ENCODE measurements at places on chromosomes 4 and X.

GRCh38 chr4:130056286-130056685 lies 960.3 kb downstream of the C4orf33 start:
- no peak for DNase-seq

DNA sequence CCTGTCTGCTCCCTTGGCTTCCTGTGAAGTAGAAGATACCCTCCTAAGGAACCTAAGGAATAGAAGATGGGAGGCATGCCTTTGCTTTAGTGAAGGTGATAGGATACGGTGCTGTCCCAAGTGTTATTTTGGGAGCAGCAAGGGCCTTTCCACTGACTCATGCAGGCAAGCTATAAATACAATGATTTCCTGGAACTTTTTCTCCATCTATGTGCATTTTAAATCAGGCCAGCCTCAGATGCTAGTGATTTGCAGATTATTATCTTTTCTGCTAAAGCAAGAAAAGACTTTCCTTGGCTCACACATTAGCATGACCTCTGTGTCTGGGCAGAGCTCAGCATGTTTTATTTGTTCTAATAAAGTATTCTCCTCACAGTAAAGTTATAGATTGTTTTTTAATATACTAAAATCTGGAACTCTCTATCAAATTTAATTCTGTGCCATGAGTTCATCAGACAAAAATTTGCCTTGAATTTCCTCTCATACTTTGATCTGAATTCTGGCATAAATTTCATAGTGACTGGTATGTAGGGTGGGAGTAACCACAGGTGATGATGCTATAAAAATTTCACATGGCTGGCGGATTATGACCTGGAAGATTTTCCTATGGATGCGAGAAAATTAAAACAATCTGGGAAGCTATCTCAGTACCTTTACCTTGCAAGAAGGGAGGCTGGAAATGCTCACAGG lies 131.7 kb downstream of the REPS2 start:
- no peak for DNase-seq

DNA sequence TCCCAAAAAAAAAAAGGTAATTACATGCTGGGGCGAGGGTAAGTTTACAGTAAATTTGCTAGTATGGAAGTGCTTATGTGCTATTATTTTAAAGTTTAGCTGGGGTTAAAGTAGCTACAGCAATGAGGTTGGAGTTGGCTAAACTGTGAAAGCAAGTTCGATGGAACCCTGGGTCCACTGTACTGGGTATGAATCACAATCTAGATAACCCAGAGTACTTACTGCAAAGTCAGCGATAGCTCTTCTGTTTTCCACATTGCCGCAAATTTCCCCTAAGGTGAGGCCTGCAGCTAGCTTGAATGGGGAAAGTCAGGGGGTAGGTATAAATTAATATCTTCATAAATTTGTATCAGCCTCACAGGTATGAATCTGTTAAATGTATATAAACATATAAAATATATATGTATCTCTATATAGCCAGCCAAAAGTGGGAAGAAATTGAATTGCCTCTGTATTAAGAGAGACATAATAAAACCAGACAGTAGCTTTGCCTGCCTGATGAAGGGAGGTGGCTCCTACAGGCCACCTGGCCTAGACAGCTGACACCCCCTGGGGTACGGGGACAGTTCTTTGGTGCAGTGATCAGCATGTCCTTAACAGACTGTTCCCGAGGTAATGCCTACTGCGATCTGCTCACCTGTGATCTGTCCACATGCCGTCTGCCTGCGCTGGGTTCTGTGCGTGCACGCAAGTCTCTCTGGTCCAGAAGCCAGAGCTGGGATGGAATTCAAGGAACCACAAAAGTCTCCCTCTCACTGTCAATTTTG lies 30.6 kb downstream of the CLRN2 start:
- DNase-seq, result no peak

DNA sequence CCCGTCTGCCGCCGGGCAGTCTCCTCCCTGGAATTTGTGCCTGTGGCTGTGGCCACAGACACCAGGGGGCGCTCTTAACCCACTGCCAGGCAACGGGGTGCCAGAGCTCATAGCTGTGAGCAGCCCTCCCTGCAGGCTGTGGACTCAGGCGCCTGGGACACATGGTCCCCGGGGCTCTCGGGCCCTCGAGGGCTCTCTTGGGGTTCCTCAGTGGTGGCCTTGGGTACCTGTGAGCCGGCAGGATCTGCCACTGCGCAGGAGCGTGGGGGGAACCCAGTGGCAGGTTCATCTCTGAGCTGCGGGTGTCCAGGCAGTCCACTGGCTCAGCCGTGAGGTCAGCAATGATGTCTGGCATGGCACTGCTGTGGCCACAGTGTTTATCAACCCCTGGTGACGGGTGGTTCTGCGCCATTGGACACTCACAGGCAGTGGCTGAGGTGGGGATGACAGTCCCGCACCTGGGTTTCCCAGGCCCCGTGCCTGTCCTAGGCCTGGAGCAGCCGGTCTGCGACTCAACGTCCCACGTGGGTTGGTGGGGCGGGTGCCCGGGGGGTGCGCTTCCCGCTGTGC lies 37.2 kb downstream of the PCGF3 start:
- DNase-seq, result peak; percentile 81

GRCh38 chr4:16122308-16122711 lies 38.5 kb upstream of the PROM1 start:
- no peak for DNase-seq

DNA sequence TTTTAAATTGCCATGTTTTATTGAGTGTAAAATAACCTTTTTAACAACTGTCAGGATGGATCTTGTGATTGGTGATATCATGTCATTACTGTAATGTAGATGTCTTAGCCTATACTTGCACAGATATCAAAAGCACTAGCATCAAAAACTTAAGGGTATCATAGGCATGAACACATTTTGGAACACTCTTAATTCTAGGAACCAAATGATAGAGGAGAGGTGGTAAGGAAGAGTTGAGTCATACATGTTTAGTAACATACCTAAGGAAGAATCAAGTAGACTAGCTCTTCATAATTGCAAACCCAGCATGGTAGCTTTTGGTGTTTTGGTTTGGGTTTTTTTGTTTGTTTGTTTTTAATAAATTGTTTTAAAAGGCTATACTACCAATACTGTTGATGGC lies 43.4 kb downstream of the SMARCAD1 start:
- DNase-seq, result no peak

- no peak for DNase-seq
Measured at GRCh38 chr4:56995525-56995924, 16.8 kb downstream of the POLR2B start.

- DNase-seq, result no peak
Measured at GRCh38 chr4:176153124-176153523, 42.3 kb downstream of the SPATA4 start.

GRCh38 chr4:73764513-73764912 lies 24.1 kb downstream of the CXCL8 start:
- DNase-seq, result no peak

Measured in CD4-positive, alpha-beta T cell treated with Interferon alpha-2 for 1 hour (primary cell).